ENCODE measurements at places on chromosomes 2 and 18. TPM values are rescaled to one million over a fixed set of nuclear protein-coding genes. Genes with fewer than 3 reads are reported as not detected.

GRCh38 chr2:153179808-153180207 lies 298.8 kb downstream of the RPRM start:
- no peak for DNase-seq

GRCh38 chr2:208454861-208455260 lies 48.3 kb downstream of the PTH2R start:
- no peak for DNase-seq

DNA sequence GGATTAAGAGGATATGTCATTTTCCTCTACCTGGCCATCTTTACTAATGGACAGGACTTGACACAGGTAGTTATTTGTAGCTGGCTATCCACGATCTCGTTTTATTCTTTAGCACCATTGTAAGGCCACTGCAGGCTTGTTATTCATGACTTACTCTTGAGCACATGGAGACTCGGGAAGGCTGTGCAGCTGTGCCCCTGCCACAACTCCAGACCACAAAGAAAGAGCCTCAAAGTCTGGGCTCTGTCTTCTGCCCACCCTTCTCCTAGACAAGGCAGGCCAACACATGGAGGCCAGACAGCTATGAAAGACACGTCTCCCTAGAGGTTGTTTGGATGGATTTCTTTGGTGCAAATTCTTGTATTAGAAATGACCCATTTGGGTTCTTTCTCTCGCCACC lies 133.8 kb downstream of the NAPG start:
- no peak for DNase-seq

DNA sequence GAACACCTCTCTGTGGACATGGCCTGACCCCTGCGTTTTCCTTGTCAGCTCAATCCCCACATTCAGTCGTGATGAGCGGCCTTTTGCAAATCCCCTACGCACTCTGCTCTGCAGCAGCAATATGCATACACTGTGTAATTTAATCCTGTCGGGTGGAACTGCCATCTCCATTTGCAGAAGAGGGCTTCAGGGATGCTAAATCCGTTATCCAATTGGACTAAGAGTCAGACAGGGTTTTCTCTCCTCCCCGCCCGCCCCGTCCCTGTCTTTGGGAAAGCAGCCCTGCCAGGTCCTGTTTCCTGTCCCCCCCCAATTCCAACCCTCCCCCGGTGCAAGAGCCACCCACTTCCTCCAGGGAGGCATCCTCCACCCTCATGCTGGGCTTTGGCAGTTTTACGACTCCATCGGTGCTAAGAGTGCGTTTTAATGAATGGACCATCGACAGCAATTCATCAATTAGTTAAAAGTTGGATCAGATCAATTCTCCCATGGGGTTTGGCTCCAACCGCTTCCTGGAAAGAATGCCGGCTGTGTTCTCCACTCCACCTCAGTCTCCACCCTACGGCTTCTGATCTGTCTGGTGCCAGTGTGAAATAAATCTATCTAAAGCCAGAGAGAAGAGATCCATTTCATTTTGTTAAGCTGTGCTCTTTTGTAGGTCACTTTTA lies 53.5 kb upstream of the ASAP2 start:
- no peak for DNase-seq

DNA sequence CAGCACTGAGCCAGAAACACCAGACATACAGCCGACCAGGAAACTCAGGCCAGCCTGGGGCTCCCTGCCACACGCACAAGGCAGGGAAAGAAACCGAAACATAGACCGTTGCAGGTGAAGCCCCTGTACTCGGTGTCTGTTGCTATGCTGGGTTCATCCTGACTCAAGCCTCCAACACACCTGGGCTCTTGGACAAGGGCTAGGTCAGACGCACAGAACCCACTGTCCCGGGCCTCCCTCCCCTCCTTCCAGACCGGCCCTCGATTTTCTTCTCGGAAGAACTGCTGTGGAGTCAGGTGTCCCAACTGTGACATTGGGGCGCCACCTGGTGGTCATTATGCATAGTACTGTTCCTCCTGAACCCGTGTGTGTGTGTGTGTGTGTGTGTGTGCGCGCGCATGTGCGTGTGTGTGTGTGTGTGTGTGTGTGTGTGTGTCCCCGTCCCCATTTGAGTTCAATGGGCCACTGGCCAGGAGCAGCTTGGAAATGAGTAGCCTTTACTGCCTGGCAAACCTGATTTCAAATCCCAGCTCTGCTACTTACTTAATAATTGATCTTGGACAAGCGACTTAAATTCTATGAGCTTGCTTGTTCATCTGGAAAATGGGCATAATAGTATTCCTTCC lies 55.4 kb upstream of the GLI2 start:
- DNase-seq: peak; percentile 81

DNA sequence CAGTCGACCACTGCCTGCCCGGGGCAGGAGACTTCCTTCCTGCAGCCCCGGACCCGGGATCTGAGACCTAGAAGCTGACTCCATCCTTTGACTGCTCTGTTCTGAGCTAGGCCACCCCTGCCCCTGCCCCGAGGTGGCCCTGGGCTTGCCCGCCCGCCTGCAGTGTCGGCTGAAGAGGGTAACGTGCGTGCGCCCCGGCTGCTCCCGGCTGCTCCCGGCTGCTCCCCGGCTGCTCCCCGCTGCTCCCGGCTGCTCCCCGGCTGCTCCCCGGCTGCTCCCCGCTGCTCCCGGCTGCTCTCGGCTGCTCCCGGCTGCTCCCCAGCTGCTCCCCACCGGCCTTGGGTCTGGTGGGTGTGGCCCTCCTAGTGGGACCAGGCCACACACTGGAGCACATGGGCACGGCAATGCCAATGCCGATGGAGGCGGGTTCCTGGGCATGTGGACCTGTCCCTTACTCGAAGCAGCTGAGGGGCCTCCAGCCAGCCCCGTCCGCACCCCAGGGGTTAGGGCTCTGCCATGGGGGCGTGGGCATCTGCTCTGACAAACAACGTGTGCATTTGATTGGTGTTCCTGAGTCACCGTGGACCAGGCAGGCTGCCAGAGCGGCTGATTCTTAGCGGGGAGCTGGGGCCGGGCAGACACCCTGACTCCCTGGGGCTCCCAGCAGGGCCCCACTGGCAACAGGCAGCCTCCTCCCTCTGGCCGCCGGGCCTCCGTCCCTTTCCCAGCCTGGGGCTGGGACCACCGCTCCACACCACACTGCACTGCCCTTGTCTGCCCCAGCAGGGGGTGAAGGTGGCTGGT lies 2.0 kb upstream of the GAL3ST2 start:
- DNase-seq: no peak

GRCh38 chr18:28112056-28112470 lies 64.9 kb downstream of the CDH2 start:
- DNase-seq: no peak

DNA sequence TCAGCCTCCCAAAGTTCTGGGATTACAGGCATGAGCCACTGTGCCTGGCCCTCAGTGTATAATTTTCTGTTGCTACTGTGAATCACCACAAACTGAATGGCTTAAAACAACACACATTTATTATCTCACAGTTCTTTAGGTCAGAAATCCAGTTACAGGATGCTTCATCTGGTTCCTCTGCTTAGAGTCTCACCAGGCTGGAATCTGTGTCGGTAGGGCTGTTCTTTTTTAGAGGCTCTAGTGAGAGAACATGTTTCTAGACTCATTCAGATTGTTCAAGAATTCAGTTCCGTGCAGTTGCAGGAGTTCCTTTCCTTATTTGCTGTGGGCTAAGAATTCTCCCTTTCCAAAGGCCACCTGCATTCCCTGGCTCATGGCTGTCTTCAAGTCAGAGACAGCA lies 22.2 kb downstream of the CCDC121 start:
- no peak for DNase-seq

GRCh38 chr2:144426981-144427479 lies 92.9 kb downstream of the ZEB2 start:
- DNase-seq: no peak

GRCh38 chr2:205563646-205564045 lies 118.7 kb upstream of the NRP2 start:
- no peak for DNase-seq

- no peak for DNase-seq
Observed at GRCh38 chr2:171316220-171316619, 117.6 kb downstream of the METTL8 start.

DNA sequence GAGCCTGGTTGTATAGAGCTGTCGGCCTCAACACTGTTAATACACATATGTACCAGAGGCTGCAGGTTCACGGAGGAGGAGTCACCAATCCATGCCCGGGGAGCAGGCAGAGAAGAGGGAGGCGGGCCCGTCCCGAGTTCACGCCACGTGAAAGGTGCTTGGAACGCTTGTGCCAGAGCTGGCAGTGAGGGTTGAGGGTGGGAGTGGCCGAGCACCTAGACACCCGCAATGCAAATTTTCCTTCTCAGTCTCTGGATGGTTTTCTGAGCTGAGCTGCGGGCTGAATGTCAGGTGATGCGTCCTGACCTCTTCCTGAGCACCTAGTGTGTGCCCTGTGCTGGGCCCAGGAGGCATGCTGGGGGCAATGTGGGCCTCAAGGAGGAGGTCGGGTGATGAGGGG lies 52.2 kb downstream of the ODC1 start:
- DNase-seq: no peak

DNA sequence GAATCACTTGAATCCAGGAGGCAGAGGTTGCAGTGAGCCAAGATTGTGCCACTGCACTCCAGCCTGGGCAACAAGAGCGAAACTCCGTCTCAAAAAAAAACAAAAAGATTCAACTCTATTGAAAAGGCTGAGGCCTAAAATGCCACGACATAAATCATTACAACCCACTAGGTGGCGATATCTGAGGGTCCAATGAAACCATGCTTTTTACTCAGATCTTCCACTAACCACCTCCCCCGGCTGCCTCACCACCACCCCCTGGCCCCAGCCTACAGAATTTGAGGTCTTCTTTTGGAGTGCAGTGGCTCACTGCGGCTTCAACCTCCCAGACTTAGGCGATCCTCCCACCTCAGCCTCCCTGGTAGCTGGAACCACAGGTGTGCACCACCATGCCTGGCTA lies 57.5 kb downstream of the AP1S3 start:
- no peak for DNase-seq

DNA sequence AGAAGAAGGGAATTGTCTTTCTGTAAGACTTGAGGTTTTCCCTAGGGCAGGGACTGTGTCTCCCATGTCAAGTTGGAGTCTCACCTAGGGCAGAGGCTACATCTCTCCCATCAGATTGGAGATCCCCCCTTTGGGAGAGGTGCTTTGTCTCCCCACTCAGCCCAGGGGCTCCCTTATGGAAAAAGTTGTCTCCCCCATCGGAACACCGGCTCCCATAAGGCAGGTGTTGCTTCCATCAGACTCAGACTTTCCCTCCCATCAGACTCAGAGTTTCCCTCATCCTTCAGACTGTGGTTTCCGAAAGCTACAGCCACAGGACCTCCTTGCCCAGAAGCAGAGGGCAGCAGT lies 5.8 kb downstream of the ANKRD53 start:
- DNase-seq: no peak

DNA sequence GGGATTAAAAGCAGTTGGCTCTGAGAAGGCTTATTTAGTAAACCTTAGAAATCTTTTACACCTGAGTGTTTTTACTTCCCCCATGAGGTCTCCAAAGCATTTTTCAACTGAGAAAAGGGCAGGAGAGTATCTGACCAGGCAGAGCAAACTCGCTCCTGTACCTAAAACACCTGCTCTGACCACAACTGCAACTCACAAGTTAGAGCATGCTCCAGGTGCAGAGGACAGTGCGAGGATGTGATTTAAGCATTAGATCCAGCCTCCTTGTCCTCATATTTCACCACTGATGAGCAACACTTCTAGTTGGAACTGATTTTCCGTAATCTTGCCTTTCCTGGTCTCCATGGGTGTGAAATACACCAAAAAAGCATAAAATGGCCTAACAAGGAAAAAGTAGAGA lies 34.5 kb upstream of the TBC1D8 start:
- DNase-seq: no peak

DNA sequence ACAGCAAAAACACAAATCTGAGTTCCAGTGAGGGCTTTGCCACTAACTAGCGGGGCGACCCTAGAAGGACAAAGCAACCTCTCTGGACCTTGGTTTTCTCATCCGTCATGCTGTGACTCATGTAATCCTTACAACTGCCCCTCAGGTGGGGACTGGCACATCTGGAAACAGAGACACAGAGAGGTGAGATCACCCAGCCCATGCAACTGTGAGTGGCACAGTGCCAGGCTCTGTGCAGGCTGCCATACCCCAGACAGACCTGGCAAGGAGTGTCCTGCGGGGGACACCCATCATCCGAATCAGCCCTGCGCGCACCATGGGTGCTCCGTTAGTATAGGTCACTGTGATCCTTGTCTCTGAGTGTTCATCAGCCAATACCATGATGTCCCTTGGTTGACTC lies 198.3 kb downstream of the SMAD7 start:
- no peak for DNase-seq

GRCh38 chr2:172484253-172484652 lies 56.9 kb downstream of the ITGA6 start:
- DNase-seq: no peak

DNA sequence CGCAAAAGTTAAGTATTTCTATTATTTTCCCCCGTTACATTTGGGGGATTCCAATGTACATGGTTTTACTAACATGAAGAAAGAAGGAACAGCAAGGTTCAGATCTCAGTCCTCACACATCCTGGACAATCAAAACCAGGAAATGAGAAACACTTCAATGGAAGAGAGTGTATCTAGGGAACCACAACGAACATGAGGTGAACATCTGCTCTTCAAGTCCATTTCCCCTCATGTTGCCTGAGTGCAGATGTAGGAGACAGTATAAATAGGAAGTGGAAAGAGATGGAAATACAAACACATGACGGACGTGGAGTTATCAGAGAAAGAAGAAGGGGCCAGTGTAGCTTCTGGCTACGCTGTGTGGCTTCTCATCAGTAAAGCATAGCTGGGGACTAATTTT lies 52.6 kb downstream of the CHN1 start:
- DNase-seq: no peak

GRCh38 chr2:111702119-111702803 lies 181.7 kb downstream of the ANAPC1 start:
- no peak for DNase-seq

DNA sequence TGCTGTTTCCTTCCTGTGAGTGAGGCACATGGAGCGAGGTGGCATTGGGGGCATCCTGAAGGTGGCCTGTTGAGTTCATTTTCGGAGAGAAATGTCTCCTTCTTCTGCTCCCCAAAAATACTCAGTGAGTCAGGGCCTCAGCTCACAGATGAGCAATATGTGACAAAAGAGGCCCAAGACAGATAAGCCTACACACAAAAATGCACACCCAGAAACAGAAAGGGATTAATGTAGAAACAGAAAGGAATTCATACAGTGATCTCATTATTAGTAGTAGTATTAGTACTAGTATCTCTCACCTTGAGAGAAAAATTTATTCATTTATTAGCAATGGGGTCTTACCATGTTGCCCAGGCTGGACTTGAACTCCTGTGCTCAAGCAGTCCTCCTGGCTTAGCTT lies 5.1 kb downstream of the GPR75 start:
- DNase-seq: no peak

The SULT1C4 gene
- polyA plus RNA-seq: 41.3 TPM

The EDAR gene
- polyA plus RNA-seq: 3.6 TPM

The THAP4 gene
- polyA plus RNA-seq: 70.5 TPM

The TMEM131 gene
- 42.9 TPM for polyA plus RNA-seq

The CCDC150 gene
- polyA plus RNA-seq: 31.4 TPM

The ZNF236 gene
- polyA plus RNA-seq: 13.1 TPM

The ACTG2 gene
- polyA plus RNA-seq: 0.40 TPM

Measured in left renal cortex interstitium (tissue), 4 donors.